ENCODE measurements at places on chromosomes 12 and 14.

- DNase-seq = peak; percentile 32
Measured at GRCh38 chr12:76083246-76083903, 1.1 kb downstream of the NAP1L1 start.

GRCh38 chr14:34059037-34059924, 108.4 kb upstream of the EGLN3 start:
- DNase-seq = no peak

DNA sequence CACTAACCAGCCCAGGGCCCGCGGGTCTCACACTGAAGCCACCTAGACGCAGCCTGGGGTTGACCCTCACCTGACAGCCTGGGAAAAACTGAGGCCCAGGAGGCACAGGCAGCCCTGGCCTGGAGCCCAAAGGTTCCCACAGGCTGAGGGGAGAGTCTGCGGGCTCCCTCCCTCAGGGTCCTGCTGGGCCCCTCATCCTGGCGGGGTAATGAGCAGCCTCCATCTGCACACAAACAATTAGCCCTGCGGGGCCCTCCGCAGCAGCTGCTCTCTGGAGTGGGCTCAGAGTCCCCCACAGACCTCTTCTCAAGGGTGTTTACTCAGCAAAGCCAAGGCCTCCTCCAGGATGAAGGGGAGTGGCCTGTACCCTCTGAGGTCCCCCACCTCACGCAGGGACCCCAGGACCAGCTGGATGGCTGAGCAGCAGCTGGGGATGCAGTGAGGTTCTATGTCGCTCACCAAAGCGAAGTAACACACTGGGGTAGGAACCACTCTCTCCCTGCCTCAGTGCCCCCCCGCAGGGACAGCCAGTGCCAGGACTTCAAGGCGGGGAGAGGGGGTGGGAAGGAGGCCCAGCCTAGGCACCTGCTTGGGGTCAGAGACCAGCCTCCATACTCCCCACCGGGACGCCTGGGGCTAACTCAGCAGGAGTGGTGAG, 7.3 kb downstream of the AKT1 start:
- DNase-seq = no peak

- no peak for DNase-seq
Measured at GRCh38 chr14:76867516-76868453, 41.6 kb downstream of the LRRC74A start.

GRCh38 chr14:103628221-103628683, 759 bp upstream of the KLC1 start:
- no peak for DNase-seq

- no peak for DNase-seq
Measured at GRCh38 chr14:103330536-103330935, 3.5 kb upstream of the EIF5 start.

- DNase-seq = no peak
Measured at GRCh38 chr14:100782516-100783320, 43.2 kb upstream of the MEG3 start.

GRCh38 chr14:73233564-73233963, 3.7 kb upstream of the PAPLN start:
- no peak for DNase-seq

GRCh38 chr14:24721775-24722174, 87.8 kb upstream of the GZMB start:
- no peak for DNase-seq

DNA sequence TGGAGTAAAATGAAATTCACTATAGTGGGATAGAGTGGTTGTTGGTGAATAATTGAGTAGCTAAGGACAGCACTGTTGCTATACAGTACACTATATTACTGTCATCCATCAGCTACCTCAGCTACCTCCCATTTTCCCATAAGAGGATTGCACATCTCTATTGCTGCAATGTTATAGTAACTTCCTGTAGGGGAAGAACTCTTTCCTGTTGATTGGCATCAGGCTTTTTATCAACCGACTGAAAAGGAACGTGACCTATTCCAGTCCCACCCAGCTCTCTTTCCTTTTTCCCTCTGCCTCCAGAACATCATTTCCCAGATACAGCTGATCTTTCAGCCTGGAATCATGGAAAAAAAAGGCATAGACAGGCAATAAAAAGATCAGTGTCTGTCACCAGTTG, 117.4 kb downstream of the ADAMTS20 start:
- no peak for DNase-seq

GRCh38 chr12:49557917-49558215, 10.1 kb downstream of the MCRS1 start:
- DNase-seq = no peak

DNA sequence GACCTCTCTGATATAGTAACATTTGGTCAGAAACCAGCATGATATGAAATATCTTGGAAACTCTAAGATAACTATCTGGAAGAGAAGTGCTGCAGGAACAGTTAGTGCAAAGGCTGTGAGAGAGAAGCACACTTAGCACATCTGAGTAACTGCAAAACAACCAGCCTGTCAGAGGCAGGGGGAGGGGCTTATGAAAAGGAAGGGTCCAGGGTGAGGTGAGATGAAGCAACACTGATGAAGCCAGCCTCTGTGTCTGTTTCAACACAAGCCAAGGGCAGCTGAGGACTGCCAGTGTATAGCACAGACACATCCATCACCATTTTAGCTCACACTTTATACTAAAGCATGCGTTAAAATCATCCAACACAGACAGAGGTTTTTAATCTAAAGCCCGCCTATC, 37.4 kb upstream of the OVCH1 start:
- DNase-seq = no peak

- no peak for DNase-seq
Measured at GRCh38 chr12:89540586-89540985, 14.7 kb upstream of the POC1B start.

GRCh38 chr12:113002676-113003075, 24.4 kb downstream of the OAS2 start:
- no peak for DNase-seq

GRCh38 chr12:132235116-132235820, 91.0 kb downstream of the NOC4L start:
- no peak for DNase-seq

DNA sequence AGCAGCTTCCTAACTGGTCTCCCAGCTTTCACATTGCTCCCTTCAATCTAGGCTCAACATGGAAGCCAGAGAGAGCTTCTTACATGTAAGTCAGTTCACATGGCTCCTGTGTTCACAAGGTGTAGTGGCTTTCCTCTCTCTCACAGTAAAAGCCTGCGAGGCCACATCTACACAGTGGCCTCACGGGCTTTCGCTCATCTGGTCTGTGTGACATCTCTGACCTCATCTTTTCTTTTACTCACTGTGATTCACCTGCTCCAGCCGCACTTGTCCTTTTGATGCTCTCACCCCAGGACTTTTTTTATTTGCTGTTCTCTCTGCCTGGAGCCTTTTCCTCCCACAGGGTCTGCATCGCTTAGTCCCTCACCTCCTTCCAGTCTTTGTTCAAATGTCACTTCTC, 122.1 kb downstream of the SLC5A8 start:
- no peak for DNase-seq

DNA sequence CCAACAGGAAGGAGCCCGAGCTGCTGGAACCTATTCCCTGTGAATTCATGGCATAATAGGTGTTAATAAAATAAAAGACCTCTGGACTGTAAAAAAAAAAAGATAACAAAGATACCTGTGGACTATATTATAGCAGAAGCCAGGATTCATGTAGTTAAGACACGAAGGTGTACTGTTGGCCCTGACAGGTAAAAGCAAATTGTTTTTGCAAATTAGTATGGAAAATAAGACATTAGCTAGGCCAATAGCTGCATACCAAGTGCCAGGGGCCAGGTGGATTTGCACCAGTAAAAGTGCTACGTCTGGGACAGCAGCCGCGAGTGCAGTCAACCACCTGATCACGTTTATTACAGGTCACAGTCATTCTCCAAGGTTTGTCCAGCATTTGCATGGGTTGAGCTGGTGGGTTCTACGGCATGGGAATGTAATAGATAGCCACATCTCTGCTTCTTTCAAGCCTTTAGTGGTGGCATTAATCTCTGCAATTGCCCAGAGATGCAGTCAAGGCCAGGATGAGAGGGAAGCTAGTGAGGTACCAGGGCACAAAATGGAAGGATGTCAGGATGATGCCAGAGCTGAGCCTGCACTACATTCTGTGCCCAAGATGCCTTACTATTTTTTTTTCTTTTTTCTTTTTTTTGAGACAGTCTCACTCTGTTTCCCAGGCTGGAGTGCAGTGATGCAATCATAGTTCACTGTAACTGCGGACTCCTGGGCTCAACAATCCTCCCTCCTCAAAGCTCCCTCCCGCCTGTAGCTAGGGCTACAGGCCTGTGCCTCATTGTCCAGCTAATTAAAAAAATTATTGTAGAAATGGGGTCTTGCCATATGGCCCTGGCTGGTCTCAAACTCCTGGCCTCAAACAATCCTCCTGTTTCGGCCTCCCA, 26.3 kb downstream of the TNFAIP2 start:
- DNase-seq = no peak

- DNase-seq = no peak
Measured at GRCh38 chr12:95611676-95612309, 60.5 kb upstream of the USP44 start.

DNA sequence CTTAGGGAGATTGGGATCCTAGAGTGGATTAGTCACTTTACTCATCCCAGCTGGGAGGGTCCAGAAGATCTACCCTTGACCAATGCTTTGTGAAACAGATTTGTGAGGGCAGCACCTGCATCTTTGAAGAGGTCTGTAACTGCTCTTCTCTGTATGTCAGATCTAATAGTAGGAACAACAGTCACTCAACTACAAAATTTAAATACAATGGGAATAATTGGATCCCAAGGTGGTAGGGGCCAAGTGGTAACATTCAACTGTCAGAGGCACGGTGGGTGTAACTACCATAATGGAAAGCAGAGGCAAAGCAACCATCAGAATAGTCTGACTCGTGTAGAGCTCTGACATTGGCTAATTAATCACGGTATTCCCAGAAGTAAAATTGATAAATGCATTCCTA, 55.8 kb downstream of the ITPR2 start:
- no peak for DNase-seq

- no peak for DNase-seq
Measured at GRCh38 chr14:92386165-92386564, 63.2 kb downstream of the SLC24A4 start.

DNA sequence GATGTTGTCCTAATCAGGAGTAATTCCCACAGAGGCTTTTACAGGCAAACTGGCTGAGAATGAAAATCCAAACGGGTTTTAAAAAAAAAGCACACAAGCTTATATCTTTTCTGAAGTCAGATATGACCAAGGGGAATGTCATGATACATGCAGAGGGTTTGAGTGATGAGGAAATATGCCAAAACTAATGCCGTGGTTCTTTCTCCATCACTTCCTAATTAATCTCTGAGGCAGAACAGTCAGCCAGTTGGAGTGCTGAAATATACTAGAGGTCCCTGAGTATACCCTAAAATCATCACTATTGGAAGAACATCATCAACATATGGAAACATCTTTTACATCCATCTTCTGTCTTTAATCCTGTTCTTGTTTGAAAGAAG, 160.8 kb upstream of the FAR2 start:
- no peak for DNase-seq

DNA sequence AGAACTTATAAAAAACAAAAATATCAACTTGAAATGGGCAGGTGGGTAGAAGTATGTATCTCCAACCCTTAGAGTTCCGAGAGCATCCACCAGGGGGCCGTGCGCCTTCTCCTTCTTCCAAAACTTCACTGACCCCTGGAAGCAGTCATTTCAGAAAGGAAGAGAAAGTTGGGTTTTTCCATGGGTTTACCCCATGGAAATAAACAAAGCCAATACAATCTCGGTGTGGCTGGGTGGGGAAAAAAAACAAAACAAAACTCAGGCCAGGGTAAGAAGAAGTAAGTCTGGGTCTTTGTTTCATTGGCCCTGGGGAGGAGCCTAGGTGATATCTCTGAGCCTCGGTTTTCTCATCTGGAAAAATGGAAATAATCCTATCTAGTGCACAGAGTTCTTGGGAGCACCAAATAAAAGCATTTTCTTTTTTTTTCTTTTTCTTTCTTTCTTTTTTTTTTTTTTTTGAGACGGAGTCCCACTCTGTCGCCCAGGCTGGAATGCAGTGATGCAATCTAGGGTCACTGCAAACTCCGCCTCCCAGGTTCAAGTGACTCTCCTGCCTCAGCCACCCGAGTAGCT, 33.6 kb upstream of the HNF1A start:
- DNase-seq = peak; percentile 10

- DNase-seq = no peak
Measured at GRCh38 chr14:57139173-57139572, 129.5 kb downstream of the EXOC5 start.

- DNase-seq = no peak
Measured at GRCh38 chr12:58500399-58500798, 419.9 kb downstream of the LRIG3 start.

GRCh38 chr12:131346555-131347344, 364.1 kb upstream of the SFSWAP start:
- no peak for DNase-seq

- no peak for DNase-seq
Measured at GRCh38 chr14:104852280-104852663, 12.8 kb upstream of the CEP170B start.

DNA sequence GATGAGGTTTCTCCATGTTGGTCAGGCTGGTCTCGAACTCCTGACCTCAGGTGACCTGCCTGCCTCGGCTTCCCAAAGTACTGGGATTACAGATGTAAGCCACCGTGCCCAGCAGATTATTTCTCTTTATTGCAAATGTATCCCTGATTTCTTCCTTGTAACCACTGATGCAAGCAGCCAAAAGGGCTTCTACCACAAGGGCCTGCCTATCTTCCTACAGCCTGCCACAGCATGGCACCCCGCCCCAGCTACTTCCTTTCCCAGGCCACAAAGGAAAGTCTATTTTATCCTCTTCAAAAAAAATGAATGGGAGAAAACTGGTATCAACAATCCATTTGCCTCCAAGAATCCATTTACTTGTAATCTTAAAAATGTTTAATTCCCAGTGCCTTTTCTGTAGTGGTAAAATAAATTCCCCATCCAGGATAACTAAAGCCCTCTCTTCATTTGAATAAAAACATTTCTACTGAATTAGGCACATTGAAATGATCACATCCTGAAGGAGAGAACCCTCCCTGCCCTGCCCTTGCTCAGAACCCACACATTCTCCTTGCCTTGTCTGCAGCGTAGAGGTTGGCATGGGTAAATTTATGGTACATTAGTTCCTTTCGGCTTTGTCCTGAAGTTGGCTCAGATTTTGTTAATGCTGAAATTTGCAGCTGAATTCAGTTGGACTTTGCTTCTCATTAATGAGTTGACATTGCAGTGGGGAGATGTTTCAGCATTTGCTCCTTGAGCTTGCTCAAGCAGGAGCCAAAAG, 19.2 kb downstream of the GPHB5 start:
- no peak for DNase-seq
